Activated naive CD8-positive, alpha-beta T cell treated with anti-CD3 and anti-CD28 coated beads, Interleukin-2, amount 50 U/mL, for 24 hours (primary cell): ENCODE measurements at places on chromosomes 5 and 9.

DNA sequence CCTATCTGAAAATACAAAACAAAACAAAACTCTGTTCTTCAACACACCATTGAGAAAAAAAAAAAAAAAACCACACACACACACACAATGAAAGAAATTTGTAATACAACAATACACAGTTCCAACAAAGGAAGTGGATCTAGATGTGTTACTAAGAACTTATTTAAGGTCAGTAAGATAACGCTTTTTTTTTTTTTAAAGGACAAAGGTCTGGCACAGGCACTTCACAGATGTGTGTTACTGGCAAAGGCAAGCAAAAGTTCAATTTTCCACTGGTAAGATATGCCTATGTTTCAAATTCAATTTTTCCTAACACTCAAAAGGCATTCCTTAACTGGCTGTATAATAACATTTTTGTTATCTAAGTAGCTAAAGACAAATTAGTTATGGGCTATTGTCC is 3.6 kb downstream of the RFK start:
- peaks cover 40% of the 10 kb centered on the region for H3K36me3 ChIP-seq
- H3K4me1 ChIP-seq, result peaks cover 43% of the 10 kb centered on the region
- H3K27ac ChIP-seq, result no peak overlapping the region

- H3K36me3 ChIP-seq, result no peaks in the 10 kb centered on the region
- peaks cover 12% of the 10 kb centered on the region for H3K4me1 ChIP-seq
- H3K4me3 ChIP-seq, result no peak overlapping the region
- DNase-seq, result no peak
- no peak overlapping the region for H3K27ac ChIP-seq
Observed at GRCh38 chr5:150066901-150067396, 19.4 kb downstream of the CSF1R start.

DNA sequence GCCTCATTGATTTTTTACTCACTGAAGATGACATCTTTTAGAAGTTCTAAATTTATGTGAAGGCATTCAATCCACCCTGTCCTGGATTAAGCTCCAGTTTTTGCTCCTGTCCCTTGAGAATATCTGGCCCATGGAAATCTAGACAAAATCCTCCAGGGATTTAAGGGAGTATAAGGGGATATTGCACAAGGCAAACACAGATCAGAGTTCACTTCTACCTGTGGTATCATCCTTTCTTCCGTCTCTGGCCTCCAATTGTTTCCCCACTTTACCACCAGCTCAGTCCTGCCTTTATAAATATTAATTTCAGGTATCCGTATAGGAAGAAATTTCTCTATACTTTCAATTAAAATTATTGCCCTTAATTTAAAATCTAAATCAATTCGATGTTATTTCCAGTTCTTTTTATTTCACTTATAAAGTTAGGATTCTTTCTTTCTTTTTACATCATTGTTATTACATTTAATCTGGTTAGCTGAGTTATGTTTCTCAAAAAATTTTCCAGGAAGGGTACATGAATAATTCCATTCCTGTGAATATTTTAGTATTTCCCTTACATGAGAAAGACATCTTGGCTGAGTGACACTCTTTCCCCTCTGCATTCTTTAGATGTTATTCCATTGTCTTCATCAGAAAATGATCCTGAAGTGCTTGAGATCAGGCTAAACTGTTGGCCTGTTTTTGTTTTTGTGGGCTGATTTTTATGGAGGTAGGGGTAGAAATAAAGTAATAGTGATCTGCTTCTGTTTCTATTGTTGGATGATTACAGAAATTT is 194.3 kb upstream of the MAP3K1 start:
- H3K4me3 ChIP-seq, result no peak overlapping the region
- peaks cover 5% of the 10 kb centered on the region for H3K4me1 ChIP-seq
- DNase-seq, result no peak
- H3K27ac ChIP-seq, result no peak overlapping the region
- no peaks in the 10 kb centered on the region for H3K36me3 ChIP-seq

GRCh38 chr5:74212336-74212735 is 428.2 kb downstream of the ENC1 start:
- no peaks in the 10 kb centered on the region for H3K36me3 ChIP-seq
- no peak overlapping the region for H3K27ac ChIP-seq
- DNase-seq, result no peak
- H3K4me1 ChIP-seq, result no peaks in the 10 kb centered on the region
- H3K27me3 ChIP-seq, result peaks cover 9% of the 10 kb centered on the region

DNA sequence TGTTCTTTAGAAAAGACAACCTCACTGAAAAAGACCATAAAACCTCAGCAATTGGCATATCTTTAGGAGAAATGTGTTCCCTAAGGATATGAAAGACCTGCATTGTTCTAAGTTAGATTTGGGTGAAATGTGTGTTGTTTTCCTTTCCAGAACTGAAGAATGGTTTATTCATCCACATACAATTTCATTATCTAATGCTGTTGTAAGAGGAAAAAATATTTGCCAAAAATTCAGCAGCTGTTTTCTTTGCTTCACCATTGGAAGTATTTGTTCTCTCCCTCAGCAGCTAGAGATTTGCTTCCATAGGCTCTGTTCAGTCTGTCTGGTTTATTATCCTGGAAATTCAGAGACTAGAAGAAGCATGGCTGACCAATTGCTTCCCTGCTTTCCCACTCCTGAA is 150.9 kb downstream of the ISOC1 start:
- no peaks in the 10 kb centered on the region for H3K36me3 ChIP-seq
- H3K4me1 ChIP-seq, result no peaks in the 10 kb centered on the region
- no peaks in the 10 kb centered on the region for H3K27me3 ChIP-seq
- no peak overlapping the region for H3K27ac ChIP-seq
- no peak overlapping the region for H3K4me3 ChIP-seq

DNA sequence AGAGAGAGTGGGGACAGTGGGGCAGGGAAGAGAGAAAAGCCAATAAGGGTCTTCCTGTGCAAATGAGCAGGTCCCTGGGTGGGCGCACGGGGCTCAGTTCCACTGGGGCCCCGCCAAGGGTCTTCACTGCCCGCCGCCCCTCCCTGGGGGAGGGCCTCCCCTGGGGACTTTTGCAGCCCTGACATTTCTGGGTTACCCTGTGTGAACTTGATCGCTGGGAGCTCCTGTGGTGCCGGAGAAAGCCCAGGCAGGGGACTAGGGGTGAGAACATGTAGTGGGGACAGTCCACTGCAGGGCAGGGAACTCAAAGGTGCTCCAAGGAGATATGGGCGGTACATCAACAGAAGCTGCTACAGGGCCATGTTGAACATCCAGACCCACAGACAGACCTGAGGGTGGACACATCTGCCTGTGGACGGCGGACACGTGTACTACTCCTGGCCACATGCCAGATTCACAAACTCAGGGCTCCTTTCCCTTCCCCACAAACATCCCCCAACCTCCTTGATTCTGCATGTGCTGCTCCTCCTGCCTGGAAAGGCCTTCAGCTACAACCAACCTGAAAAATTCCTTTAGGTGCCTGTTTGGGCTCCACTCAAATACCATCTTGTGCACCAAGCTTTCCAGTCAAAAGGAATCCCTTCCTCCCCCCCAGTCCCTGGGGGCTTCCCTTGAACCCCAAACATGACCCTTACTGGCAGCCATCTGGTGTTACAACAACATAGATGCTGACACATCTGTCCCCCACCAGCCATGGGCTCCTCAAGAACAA is 43.0 kb upstream of the NEK6 start:
- no peak overlapping the region for H3K27ac ChIP-seq
- H3K36me3 ChIP-seq, result no peaks in the 10 kb centered on the region
- H3K27me3 ChIP-seq, result no peaks in the 10 kb centered on the region
- H3K4me3 ChIP-seq, result no peak overlapping the region

DNA sequence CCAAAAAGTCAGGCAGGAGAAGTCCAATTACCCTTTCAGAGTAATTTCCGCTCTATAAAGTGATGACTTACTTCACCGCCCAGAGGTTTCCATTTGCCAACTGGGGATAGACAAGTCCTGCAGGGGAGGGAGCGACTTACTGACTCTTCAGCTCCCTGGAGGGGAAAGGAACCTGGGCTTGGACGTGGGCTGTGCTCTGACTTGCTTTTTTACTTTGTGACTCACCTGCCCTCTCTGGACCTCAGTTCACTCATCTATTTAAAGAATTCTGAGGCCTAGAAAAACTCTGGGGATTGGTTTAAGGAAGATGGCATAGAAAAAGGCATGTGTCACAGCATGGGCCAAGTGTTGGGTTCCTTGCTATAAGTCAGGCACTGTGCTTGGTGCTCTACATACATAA is 180.4 kb upstream of the TRIM32 start:
- H3K27ac ChIP-seq, result no peak overlapping the region
- no peak overlapping the region for H3K4me3 ChIP-seq

DNA sequence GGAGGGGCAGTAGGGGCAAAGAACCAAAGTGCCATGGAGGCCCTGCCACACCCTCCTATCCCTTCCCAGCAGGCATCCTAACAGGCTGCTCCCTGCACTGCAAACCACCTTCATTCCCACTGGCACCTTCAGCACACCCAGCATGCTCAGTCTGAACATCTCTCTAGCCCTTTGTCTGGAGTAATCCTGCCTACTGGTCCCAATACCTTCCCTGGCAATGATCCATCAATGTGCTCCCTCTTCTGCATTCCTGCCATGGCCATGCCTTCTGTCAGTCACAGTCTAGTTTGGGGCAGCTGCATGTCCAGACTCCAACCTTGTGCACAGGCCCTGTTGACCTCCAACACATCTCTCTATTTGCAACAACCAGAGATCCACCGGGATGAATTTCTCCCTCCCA is 4.9 kb downstream of the MACROH2A1 start:
- DNase-seq, result no peak
- H3K4me1 ChIP-seq, result peaks cover 69% of the 10 kb centered on the region
- H3K4me3 ChIP-seq, result no peak overlapping the region
- no peak overlapping the region for H3K27ac ChIP-seq
- H3K27me3 ChIP-seq, result no peaks in the 10 kb centered on the region
- peaks cover 32% of the 10 kb centered on the region for H3K36me3 ChIP-seq

- H3K27ac ChIP-seq, result no peak overlapping the region
- no peaks in the 10 kb centered on the region for H3K27me3 ChIP-seq
- no peaks in the 10 kb centered on the region for H3K4me1 ChIP-seq
- H3K36me3 ChIP-seq, result peaks cover 27% of the 10 kb centered on the region
- no peak overlapping the region for H3K4me3 ChIP-seq
- DNase-seq, result no peak
Observed at GRCh38 chr5:128174951-128175350, 91.4 kb downstream of the SLC12A2 start.

DNA sequence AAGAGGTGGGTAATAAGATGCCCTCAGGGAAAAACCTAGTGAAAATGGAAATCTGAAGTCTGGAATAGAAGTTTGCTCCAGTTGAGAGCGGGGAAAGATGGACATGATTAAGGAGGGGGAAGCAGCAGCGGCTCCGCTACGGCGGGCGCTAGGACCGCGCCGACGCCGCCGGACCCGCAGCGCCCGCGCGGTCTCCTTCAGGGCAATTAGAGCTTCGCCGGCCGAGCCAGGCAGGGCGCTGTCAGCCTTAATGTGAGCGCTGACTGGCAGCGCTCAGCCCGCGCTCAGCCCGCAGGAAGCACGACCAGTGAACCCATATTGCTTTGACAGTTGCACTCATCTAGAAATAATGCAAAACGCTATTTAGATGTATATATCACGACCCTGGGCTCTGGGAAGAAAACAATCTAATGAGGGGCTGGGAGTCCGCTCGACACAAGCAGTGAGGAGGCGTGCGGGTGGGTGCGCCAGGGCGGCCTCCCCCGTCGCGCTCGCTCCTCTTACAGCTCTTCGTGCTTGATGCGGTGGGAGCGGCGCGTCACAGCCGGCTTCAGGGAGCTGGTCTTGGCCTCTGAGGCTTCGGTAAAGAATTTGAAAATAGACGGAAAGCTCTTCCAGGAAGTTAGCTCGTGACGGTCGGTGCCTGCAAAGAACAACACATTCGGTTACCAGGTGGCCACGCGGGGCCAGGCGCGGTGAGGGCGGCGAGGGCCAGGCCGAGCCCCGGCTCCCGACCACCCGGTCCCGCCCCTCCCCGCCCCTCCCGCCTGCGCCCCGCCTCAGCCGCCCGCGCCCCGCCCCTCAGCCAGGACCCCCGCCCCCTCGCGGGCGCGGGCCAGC is 37.7 kb downstream of the NR2F1 start:
- peaks cover 3% of the 10 kb centered on the region for H3K36me3 ChIP-seq
- peak; percentile 64 for DNase-seq
- H3K27ac ChIP-seq, result peak overlapping the region; percentile 66
- peaks cover 33% of the 10 kb centered on the region for H3K27me3 ChIP-seq
- H3K4me1 ChIP-seq, result peaks cover 30% of the 10 kb centered on the region
- peak overlapping the region; percentile 84 for H3K4me3 ChIP-seq

GRCh38 chr5:61389609-61390008 is 57.6 kb downstream of the ZSWIM6 start:
- peaks cover 13% of the 10 kb centered on the region for H3K4me1 ChIP-seq
- peaks cover 8% of the 10 kb centered on the region for H3K36me3 ChIP-seq
- DNase-seq, result no peak
- no peak overlapping the region for H3K4me3 ChIP-seq
- no peaks in the 10 kb centered on the region for H3K27me3 ChIP-seq

DNA sequence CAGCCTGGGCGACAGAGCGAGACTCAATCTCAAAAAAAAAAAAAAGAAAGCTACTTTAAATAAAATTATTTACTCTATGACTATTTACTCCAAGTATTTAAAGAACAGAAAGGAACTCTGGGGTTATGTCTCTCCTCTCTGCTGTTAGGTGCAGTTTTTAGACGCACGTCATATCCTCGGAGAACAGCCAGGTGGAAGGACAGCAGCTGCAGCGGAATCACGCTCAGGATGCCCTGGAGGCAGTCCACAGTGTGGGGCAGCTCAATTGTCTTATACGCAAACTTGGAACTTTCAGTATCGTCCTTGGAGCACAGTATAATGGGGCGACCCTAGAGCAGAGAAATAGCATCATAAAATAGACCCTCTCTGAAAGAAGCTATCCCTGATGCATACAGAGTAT is 10.4 kb upstream of the MAPK9 start:
- H3K27me3 ChIP-seq, result no peaks in the 10 kb centered on the region
- H3K4me1 ChIP-seq, result no peaks in the 10 kb centered on the region
- DNase-seq, result no peak
- no peaks in the 10 kb centered on the region for H3K36me3 ChIP-seq
- no peak overlapping the region for H3K27ac ChIP-seq
- no peak overlapping the region for H3K4me3 ChIP-seq

- H3K27ac ChIP-seq, result no peak overlapping the region
- no peak for DNase-seq
- H3K4me1 ChIP-seq, result no peaks in the 10 kb centered on the region
- no peaks in the 10 kb centered on the region for H3K27me3 ChIP-seq
- H3K4me3 ChIP-seq, result no peak overlapping the region
Observed at GRCh38 chr5:32975656-32976375, 264.7 kb downstream of the NPR3 start.

GRCh38 chr5:15080219-15080618 is 208.6 kb upstream of the ANKH start:
- H3K4me1 ChIP-seq, result no peaks in the 10 kb centered on the region
- H3K27me3 ChIP-seq, result no peaks in the 10 kb centered on the region
- no peak for DNase-seq
- no peaks in the 10 kb centered on the region for H3K36me3 ChIP-seq
- H3K4me3 ChIP-seq, result no peak overlapping the region
- no peak overlapping the region for H3K27ac ChIP-seq

- no peaks in the 10 kb centered on the region for H3K27me3 ChIP-seq
- no peak for DNase-seq
- no peak overlapping the region for H3K4me3 ChIP-seq
- no peaks in the 10 kb centered on the region for H3K4me1 ChIP-seq
- H3K27ac ChIP-seq, result no peak overlapping the region
Observed at GRCh38 chr5:13932011-13932410, 12.5 kb downstream of the DNAH5 start.
